ENCODE measurements at places on chromosomes 12 and 14.

DNA sequence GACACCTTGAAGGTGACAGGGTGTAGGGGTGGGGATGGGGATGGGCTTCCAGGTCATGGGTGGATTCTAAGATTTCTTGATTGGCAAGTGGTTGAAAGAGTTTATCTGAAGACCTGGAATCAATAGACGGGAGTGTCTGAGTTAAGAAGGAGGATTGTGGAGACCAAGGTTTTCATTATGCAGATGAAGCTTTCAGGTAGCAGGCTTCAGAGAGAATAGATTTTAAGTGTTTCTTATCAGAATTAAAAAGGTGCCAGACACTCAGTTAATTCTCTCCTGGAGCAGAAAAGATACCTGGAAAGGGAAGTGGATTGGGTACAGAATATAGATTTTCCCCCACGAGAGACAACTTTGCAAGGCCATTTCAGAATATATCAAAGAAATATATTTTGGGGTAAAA lies 211.7 kb upstream of the PRICKLE1 start:
- no peak for DNase-seq

GRCh38 chr12:117024961-117025480 lies 74.2 kb downstream of the TESC start:
- no peak for DNase-seq

GRCh38 chr12:24197532-24197931 lies 248.1 kb upstream of the SOX5 start:
- no peak for DNase-seq

- DNase-seq: peak; percentile 27
These were observed 15.9 kb downstream of the PYROXD1 start for GRCh38 chr12:21453312-21453852.

- no peak for DNase-seq
These were observed 58.8 kb upstream of the FLRT2 start for GRCh38 chr14:85471156-85471555.

GRCh38 chr12:10191865-10192264 lies 13.0 kb downstream of the TMEM52B start:
- DNase-seq: no peak
